EL (cell line): ENCODE measurements at places on chromosomes 13 and 19.

GRCh38 chr13:50544211-50544610 lies 299.3 kb downstream of the DLEU7 start:
- no peak for DNase-seq

- no peak for DNase-seq
Measured at GRCh38 chr13:106383791-106384190, 151.7 kb downstream of the EFNB2 start.

DNA sequence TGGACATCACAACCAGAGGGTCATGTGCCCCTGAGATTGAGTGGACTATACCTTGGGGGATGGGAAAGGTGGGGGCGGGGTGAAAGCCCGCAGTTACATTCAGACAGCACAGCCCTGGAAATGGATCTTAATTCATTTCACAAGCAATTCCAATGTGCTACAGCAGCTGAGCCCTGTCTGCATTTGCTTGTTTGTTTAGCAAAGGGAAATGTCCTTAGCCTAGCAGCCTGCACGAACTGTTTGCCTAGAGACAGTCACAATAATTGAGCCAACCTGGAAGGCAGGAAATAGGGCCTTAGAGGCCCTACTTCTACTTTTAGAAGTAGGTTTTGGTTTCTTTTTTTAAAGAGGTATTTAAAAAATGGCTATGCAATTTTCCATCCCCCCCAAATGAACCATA lies 177.3 kb upstream of the KL start:
- no peak for DNase-seq

GRCh38 chr19:48558018-48558684 lies 6.2 kb downstream of the SULT2B1 start:
- DNase-seq = peak; percentile 81

DNA sequence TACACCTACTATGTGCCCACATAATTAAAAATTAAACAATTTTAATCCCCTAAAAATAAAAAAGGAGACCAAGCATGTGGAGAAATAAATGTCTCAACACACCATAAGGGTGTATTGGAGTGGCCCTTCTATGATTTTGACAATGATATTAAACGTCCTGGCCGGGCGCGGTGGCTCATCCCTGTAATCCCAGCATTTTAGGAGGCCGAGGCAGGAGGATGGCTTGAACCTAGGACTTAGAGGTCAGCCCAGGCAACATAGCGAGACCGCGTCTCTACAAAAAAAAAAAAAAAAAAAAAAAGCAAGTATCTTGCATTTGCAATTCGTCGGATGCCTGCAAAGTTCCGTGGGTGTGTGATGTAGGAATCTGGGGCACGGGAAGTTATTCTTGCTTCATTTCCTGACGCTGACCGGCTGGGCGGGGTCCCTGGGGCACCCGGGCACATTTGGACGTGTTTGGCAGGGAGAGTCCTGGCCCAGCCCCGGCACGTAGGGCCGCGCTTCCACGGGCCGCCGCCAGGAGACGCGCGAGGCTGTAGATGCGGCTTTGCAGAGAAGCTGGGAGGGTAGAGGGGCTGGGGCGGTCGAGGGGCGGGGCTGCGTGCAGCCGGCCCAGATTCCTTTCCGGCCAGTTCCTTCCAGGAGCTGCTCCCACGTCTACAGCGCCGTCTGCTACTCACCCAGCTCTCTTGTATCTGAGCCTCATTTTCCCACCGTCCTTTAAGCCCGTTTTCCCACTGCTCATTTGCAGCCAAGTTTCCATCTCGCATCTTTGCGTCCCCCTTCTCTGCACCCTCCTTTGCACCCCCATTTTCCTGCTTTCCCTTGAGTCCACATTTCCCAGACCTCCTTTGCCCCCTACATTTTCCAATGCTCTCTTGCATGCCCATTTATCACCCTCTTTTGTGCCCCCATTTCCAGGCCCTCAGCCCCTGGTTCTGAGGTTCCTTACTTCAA lies 2.2 kb upstream of the TSPAN16 start:
- DNase-seq = peak; percentile 96

DNA sequence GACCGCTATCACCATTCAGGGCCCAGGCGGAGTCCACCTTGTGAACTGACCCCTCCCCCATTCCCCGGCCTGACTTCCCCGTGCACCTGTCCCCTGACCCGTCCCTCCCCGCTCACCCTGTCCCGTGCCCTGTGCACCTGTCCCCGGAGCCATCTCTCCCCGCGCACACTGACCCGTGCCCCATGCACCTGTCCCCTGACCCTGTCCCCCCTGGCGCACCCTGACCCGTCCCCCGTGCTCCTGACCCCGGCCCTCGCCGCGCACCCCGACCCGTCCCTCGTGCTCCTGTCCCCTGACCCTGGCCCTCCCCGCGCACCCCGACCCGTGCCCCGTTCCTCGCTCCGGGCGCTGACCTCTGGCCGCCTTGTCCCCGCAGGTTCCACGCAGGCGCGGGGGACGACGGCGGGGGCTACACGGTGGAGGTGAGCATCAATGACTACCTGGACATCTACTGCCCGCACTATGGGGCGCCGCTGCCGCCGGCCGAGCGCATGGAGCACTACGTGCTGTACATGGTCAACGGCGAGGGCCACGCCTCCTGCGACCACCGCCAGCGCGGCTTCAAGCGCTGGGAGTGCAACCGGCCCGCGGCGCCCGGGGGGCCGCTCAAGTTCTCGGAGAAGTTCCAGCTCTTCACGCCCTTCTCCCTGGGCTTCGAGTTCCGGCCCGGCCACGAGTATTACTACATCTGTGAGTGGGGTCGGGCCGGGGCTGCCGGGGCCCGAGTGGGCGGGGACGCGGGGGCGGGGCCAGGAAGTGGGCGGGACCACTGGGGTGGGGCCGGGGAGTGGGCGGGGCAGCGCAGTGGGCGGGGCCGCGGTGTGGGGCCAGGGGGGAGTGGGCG lies 9.7 kb downstream of the EFNA2 start:
- DNase-seq = no peak

- no peak for DNase-seq
Measured at GRCh38 chr19:16573296-16573695, 1.1 kb upstream of the SLC35E1 start.
